ENCODE measurements at places on chromosomes 7 and 10. TPM values are rescaled to one million over a fixed set of nuclear protein-coding genes. Genes with fewer than 3 reads are reported as not detected.

NSUN6 gene
- 42.0 TPM for total RNA-seq

ZNRF2 gene
- 40.0 TPM for total RNA-seq

RNF148 gene
- 4.1 TPM for total RNA-seq

LIPN gene
- not detected for total RNA-seq

CALHM3 gene
- not detected for total RNA-seq

ZSWIM8 gene
- 38.8 TPM for total RNA-seq

CRHR2 gene
- total RNA-seq, result 0.16 TPM

BTBD16 gene
- total RNA-seq, result 2.6 TPM
